NCI-H1694 (cell line): ENCODE measurements at places on chromosomes 4 and X.

- no peak for DNase-seq
These were observed 1153.6 kb downstream of the FSTL5 start for GRCh38 chr4:161010227-161010626.

DNA sequence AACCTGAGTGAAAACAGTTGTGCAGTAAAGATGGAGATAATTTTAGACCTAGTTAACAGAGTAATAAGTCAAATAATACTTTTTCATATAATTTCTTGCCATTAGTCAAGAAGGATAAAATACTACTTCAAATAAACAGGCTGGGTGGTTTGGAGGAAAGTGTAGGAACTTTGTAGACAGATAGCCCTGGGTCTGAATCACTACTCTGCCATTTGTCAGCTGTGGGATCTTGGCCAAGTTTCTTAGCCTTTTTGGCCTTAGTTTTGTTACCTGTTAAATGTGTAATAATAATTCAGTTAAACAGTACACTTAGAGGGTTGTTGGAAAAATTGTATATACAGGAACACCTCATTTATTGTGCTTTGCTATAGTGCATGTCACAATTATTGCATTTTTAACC is 163.7 kb downstream of the NPNT start:
- DNase-seq, result no peak

GRCh38 chr4:152531479-152531878 is 4.4 kb downstream of the FBXW7 start:
- DNase-seq, result no peak

- DNase-seq, result no peak
These were observed 505.6 kb downstream of the STIM2 start for GRCh38 chr4:27366104-27366823.

GRCh38 chr4:88843067-88843685 is 145.5 kb upstream of the NAP1L5 start:
- peak; percentile 1 for DNase-seq

GRCh38 chr4:118749347-118749988 is 64.3 kb downstream of the METTL14 start:
- DNase-seq, result no peak

- DNase-seq, result no peak
These were observed 580 bp upstream of the PLS3 start for GRCh38 chrX:115560211-115560977.

DNA sequence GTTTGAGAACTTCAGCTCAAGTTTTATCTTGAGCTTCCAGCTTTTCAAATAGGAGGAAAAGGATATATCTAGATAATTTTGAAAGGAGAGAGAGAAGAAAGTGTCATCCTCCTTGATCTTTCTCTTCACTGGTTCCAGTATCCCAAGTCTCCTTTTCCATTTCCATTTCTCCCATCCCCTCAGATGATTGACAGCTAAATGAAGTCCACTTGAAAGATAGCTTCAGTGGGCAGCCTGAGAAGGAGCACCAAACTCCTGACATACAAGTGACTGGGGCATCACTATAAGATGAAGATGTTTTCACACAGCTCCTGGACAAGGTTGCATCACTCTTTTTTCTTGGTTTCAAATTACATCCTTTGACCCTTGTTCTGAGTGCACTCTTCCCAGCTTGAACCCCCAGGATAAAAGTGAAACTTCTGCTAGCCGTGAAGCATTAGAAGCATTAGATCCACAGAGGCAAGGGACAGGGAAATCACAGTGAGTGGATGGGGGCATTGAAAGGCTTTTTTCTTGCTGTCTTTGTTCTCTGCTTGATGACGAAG is 17.5 kb upstream of the MAGEA10 start:
- no peak for DNase-seq

- no peak for DNase-seq
These were observed 128.0 kb downstream of the ARHGEF9 start for GRCh38 chrX:63656871-63657580.

- no peak for DNase-seq
These were observed 49.0 kb downstream of the SYTL5 start for GRCh38 chrX:38055170-38055847.

DNA sequence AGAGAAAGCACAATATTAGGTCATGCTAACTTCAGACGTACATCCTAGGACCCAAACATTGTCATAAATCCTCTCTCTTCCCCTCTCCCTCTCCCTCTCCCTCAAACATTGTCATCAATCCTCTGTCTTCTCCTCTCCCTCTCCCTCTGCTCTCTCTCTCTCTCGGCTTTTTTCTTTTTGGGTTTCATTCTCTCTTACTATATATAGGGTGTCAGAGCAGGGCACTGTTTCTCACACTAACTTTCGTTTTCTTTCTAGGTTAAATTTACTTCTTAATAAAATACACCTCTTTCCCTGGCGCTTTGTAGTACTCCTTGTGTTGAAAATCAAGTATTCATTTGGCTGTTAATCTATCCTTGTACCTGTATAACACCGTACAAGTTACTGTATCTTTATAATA is 37.0 kb upstream of the HERC5 start:
- DNase-seq, result no peak

GRCh38 chr4:26131711-26132110 is 189.1 kb upstream of the RBPJ start:
- DNase-seq, result no peak

- DNase-seq, result no peak
These were observed 368.0 kb downstream of the GBA3 start for GRCh38 chr4:23060776-23061175.

GRCh38 chr4:138736362-138736761 is 279.2 kb upstream of the NOCT start:
- no peak for DNase-seq

GRCh38 chrX:122439831-122440230 is 744.2 kb upstream of the GRIA3 start:
- DNase-seq, result no peak

DNA sequence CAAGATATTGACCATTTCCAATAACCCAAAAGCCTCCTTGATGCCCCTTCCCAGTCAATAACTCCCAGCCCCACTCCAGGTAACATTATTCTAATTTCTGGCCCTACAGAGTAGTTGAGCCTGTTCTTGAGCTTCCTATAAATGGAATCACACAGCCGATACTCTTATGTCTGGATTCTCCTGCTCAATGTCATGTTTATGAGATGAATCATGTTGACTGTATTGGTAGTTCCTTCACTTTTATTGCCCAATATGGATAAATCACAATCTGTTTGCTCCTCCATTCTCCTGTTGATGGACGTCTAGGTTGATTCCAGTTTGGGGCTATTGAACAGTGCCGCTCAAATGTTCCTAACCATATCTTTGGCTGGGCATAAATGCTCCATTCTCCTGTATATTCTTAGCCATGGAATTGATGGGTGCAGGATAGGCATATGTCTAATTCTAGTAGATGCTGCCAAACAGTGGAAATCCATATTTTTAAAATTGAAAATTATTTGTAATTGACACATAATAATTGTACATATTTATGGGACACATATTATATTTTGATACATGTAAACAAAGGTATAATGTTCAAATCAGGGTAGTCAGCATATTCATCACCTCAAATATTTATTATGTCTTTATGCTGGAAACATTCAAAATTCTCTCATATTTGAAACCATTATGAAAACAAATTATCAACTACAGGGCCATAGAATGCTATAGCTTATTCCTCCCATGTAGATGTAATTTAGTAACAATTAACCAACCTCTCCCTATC is 40.5 kb upstream of the SLC2A9 start:
- DNase-seq, result no peak

DNA sequence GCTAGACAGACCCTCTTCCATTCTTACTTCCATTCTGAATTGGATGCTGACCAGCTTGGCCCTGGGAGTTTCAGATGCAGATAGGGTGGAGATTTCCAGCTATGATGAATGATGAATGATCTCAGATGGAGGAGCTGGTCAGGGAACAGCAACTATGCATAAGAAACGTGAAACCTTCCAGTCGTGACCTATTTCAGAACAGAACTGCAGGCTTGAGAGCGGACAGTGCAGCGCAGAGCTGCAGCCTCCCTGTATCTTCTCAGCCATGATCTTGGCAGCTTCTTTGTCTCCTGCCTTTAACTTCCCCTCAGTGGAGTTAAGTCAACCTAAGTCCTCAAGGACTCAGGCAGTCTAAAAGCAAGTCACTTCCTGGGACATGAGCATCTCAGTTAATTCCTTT is 43.3 kb upstream of the HAND2 start:
- DNase-seq, result no peak

DNA sequence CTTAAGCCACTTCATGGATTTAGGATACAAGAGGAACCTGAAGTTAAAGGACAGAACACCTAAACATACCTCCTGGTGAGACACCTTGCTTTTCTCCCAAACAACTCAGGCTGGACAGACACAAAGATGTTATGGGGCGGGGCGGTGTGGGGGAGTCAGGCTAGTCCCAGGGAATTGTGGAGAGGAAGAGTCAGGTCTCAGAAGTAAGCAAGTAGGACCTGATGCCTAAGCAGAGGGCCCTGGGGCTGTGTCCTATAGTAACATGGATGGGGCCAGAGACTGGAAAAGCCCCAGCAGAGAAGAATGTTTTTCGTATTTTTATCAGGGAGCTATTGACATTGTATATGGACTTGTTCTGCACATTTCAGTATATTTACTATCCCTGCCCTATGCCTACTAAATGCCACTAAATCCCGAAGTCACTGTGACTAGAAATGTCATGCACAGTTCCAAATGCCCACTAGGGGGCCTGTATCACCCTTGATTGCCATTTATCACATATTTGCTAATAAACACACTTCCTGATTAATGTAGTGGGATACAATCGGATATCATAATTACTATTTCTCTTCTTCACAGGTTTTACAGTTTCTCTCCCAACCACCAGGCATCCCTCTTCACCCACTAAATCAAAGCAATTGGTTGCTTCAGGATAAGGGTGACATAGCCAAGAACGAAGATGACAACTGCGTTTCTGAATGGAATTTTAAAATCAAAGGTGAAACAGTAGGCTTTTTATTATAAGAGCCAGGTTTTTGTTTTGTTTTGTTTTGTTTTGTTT is 23.8 kb upstream of the ARHGAP10 start:
- peak; percentile 23 for DNase-seq

DNA sequence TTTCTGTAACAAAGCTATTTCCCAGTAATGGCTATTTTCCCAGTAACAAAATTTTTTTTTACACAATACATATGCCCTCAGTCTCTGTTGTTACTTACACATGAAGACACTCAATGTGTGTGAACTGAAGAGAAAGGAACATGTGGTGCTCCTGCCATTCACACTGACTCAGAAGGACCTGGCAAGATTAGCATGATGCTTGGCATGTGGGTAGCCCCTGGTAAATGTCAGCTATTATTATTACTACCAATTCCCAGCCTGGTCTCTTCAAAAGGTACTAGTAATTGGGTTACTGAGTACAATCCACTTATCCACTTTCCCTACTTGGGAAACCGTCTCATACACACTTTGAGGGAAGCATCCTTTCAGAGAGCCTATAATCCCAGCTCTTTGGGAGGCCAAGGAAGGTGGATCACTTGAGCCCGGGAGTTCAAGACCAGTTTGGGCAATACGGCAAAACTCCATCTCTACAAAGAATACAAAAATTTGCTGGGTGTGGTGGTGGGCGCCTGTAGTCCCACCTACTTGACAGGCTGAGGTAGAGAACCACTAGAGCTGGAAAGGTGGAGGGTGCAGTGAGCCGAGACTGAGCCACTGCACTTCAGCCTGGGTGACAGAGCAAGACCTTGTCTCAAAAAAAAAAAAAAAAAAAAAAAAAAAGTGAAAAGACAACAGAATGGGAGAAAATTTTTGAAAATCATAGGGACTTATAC is 14.6 kb downstream of the RBBP7 start:
- no peak for DNase-seq

- no peak for DNase-seq
These were observed 126.7 kb downstream of the FRYL start for GRCh38 chr4:48653217-48654014.

DNA sequence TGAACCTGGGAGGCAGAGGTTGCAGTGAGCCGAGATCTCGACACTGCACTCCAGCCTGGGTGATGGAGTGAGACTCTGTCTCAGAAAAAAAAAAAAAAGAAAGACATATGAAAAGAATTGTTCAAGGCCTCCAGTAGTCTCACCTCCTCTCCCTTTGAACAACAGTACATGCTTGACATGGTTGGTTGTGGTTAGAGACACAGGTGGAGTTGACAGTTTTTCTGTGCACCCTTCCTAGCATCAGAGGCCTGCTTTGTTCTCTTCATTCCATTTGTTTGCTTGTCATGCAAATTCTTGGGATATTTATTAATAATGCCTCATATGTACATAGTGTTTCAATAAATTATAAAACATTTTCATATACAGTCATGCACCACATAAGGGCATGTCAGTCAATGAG is 18.3 kb upstream of the PDCL2 start:
- no peak for DNase-seq

DNA sequence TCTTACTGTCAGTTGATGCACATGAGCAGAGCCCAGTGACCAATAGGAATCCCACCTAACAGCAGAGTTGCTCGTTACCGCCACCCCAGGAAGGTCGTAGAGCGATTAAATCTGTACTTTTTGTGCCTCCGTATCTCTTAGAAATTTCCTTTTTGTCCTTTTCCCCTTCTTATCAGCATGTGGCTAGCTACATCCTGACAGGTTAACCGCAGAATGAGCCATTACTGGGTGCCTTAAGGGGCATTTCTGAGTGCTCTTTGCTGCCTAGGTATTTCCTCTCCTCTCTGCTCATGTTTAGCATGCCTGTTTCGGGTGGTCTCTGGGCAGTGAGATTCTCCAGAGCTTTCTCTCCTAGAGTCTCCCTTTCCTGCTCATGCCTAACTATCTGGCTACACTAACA is 530.5 kb downstream of the FAM133A start:
- no peak for DNase-seq

- DNase-seq, result no peak
These were observed 412.1 kb downstream of the SMARCA1 start for GRCh38 chrX:129111081-129111798.

- no peak for DNase-seq
These were observed 211.4 kb downstream of the ENOX2 start for GRCh38 chrX:130691576-130691975.

- no peak for DNase-seq
These were observed 43.5 kb downstream of the GATB start for GRCh38 chr4:151717314-151717713.

- no peak for DNase-seq
These were observed 634.8 kb upstream of the MAGEB2 start for GRCh38 chrX:29580560-29580959.

- DNase-seq, result no peak
These were observed 3.4 kb upstream of the FAM9B start for GRCh38 chrX:9037296-9037695.

GRCh38 chr4:8242782-8243560 is 26.6 kb upstream of the HTRA3 start:
- DNase-seq, result no peak
